CD4-positive, alpha-beta T cell treated with Interleukin-12 subunit alpha and Interleukin-12 subunit beta, for 1 hour (primary cell): ENCODE measurements at places on chromosomes 4 and X.

DNA sequence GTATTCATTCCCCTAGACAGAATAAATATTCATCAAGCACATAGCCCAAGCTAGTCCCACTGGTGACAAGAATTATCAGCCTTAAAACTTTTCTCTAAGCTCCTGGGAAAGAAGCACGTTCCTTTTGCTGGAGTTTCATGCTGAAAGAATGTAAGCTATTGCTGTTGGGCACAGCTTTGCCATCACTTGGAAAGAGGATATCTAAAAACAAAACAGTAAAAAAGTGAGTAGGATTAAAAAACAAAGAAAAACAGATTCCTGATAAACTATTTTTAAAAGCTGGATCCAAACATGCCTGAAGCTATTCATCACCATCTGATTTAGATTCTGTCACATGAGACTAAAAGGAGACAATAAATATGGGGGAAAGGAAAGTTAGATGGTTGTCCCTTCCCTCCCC, 176.8 kb downstream of the SCFD2 start:
- DNase-seq, result no peak

- DNase-seq, result no peak
These were observed 183.4 kb downstream of the PPP3CA start for GRCh38 chr4:101163936-101164335.

GRCh38 chr4:83262682-83263081, 21.9 kb downstream of the COQ2 start:
- no peak for DNase-seq

GRCh38 chr4:52575406-52575805, 83.7 kb downstream of the USP46 start:
- no peak for DNase-seq

DNA sequence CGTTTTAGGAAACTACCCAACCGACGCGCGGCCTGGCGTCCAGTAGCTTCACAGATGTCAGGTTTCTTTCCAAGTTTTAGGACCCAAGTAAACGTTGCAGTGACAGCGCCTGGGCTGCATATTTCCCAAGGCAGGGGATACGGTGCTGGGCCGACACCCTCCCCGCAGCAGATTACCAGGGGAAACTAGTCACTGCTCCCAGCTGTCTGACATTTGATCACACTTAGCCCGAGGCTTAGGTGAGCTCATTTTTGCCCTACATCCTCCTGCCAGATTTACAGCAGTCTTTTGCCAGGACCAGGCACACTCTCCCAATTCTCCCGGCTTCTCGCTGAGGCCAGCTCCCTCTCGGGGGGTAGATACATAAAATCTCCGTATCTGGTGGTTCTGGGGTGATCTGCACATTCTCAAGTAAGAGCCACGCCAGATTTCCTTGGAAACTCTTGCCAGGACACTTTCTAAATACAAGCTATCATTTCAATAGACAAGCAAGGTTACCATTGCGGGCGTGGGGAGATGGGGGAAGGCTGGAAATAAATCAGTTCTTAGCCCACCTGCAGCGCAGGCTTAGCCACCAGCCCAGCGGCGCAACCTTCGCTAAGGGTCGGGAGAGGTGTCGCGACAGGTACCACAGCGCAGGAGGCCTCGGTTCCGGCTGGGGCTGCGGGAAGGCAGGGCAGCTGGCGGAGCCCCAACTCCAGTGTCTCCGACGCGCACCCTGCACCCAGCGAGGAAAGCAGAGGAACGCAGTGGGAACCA, 2.5 kb upstream of the SOX3 start:
- no peak for DNase-seq

- no peak for DNase-seq
These were observed 582.3 kb downstream of the FSTL5 start for GRCh38 chr4:161581262-161582230.

GRCh38 chr4:184821242-184821641, 4.5 kb downstream of the ACSL1 start:
- no peak for DNase-seq

- no peak for DNase-seq
These were observed 8.7 kb upstream of the TMSB15C start for GRCh38 chrX:104084534-104085277.

- no peak for DNase-seq
These were observed 13.2 kb downstream of the NEIL3 start for GRCh38 chr4:177322881-177323280.

GRCh38 chr4:100257567-100257966, 67.3 kb upstream of the DDIT4L start:
- no peak for DNase-seq

DNA sequence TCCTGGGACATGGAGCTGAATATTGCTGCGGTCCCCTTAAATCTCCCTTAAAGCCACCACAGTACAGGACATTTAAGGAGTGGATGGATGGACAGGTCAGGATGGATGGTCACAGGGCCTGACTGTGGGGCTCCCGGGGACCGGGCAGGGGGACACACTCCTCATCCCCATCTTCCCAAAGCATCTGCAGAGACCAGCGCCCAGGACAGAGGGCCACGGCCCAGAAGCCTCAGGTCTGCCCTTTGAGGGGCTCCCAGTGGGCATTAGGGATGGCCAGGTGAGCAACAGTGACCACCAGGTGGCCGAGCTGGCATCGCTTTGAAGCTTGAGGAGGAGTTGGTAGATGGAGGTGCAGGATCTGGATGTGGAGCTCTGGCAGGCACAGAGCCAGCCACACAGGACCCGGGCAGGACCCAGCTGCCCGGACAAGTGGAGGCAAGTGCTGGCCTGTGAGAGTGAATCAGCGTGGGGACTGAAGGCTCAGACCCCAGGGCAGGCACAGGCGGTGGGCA, 51.4 kb downstream of the ABLIM2 start:
- no peak for DNase-seq

GRCh38 chr4:105755375-105755774, 46.8 kb downstream of the GSTCD start:
- DNase-seq, result no peak

GRCh38 chrX:78092296-78092695, 11.8 kb upstream of the PGK1 start:
- no peak for DNase-seq

DNA sequence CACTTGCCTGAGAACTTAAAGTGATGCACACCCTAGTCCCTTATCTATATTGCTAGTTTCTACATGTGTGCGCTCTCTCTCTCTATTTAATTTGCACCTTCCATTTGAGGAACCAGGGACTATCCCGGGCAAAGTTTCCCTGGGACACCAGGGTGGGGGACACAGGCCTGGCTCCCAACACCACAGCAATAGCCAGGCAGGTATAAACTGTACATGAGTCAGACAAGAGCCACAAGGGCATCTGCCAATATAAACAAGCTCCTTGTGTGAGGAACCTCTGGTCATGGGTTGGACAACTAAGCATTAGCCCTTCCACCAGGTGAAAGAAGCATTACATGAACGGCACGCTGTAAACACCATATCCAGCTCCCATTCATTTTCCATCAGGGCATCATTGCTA, 455.5 kb downstream of the STIM2 start:
- no peak for DNase-seq
